ENCODE measurements at places on chromosomes 3 and 15.

GRCh38 chr3:134393074-134393473, 18.8 kb upstream of the AMOTL2 start:
- no peak for DNase-seq

DNA sequence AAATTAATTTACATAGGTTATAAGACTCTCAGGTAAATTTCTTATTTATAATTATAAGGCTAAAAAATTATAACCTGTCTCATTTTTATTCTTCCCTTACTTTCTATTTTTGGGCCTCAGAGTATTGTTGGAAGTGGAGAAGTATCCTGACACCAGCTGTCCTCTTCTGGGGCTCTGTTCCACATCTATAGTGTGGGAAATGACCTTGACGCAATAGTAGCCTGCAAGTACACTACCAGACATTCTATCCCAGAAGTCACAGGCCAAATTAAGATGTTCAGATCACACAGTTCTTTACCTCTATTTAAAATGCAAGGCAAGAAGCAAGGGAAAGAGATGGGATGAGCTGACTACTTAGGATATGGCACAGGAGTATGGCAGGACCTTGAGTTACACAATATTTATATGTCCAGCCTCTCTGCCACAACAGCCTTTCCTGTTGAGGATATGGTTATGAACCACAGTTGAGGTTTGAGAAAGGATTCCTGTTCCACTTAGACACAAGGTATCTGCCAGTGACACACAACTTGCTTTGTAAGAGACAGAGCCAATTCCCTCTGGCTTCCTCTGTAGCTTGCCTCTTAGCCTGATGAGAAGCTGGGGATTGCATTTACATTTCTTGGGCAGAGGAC, 158.0 kb upstream of the IL12A start:
- DNase-seq: no peak

DNA sequence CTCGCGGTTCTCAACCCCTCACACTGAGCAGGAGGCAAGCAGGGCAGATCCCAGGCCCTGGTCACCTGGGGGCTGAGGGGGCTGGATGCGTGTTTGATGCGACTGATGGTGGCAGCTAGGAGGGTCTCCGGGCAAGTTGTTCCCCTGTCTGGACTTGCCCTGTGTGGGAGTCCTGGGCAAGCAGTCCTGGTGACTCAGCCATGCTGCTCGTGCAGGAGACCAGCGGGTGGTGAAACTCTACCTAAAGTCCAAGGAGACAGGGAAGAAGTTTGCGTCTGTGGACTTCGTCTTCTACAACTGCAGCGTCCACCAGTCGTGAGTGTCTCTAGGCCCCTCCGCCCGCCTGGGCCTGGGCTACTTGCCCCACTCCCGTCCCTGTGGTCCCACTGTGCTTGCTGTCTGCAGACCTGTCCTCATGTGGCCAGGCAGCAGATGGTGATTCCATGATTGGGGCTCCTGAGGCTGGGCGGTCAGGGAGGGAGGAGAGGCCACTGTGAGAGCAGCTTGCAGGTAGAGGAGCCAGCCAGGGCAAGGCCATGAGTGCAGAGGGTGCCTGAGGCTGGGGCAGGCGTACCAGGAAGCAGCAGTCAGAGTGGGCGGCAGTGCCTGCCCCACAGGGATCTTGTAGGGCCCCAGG, 23.1 kb downstream of the PLXNA1 start:
- DNase-seq: no peak

DNA sequence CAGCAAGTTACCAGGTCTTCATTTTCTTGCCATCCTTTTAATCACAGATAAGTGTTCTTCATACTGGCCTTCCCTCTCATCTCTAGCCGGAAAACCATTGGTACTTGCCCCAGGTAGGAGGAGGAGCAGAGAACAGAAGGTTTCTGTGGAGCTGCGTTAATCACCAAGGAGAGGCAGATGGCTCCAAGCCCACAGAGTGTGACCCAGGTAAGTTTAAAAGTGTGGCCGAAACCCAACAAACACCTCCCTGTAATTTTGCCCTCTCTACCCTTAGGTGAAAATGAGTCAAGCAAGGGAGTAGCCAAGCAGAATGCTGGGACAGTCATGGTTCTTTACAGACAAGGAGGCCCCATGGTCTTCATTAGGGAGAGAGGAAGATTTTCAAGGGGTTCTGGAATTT, 37.3 kb downstream of the NFKBIZ start:
- DNase-seq: no peak
